Stimulated activated CD4-positive, alpha-beta T cell treated with anti-CD3 and anti-CD28 coated beads, Interleukin-4, amount 100 ng/mL, for 48 hours (primary cell): ENCODE measurements at places on chromosomes 16 and 17.

DNA sequence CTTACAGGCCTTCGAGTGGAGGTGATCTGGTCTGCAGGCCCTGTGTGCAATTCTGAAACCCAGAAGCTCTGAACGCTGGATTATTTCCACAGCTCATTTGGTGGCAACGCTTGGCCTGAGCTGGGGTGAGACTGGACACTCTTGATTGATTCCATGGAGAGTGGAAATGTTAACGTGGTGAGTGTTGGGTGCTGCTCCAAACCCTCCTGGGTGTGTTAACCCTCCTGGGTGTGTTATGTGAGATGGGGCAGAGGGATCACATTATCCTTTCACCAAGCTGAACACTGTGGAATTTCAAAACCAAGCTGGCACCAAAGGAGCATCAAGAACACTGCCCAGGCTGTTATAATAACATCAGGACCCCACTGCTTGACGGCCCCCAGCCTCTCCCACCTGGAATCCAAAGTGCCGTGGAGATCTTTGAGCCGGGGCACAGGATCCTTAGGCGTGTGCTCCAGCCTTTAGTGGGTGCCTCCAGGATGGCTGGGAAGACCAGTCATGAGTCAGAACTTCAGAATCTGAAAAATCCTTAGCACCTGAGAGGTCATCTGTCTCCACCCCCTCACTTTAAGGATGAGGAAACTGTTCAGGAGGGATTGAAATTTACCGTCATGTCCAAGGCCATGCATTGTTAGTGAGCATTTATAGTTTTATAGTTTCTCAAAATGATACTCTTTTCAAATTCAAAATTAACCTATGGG is 75.0 kb downstream of the RPTOR start:
- no peak for DNase-seq

GRCh38 chr16:28210264-28210663 is 1.5 kb downstream of the XPO6 start:
- no peak for DNase-seq

DNA sequence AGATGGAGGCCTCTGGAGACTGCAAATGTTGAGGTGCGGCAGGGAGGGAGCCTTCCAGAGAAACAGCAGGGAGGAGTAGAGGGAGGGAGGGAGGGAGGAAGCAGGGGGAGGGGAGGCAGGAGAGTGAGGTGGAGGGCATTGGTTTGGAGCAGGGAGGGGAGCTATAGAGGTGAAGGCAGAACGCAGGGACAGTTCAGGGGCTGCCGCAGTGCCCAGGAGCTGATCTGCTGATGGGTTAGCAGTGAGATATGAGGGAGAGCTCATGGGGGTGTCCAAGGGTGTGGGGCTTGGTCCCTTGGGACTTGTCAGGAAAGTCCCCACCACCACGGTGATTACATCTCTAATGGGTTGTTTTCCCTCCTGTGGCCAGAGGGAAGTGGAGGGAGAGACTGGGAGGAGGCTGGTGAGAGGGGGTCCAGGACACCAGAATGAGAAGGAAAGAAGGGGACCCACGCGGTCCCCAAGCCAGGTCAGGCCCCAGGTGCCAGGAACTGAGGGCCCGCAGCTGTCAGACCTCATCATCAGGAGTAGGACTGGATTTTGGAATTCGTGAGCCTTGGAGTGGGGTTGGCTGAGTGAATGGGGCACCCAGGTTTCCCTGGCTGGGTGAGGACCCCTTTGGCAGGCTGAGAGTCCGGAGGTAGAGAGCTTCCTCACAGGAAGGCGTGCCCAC is 11.2 kb downstream of the CA4 start:
- DNase-seq, result no peak

DNA sequence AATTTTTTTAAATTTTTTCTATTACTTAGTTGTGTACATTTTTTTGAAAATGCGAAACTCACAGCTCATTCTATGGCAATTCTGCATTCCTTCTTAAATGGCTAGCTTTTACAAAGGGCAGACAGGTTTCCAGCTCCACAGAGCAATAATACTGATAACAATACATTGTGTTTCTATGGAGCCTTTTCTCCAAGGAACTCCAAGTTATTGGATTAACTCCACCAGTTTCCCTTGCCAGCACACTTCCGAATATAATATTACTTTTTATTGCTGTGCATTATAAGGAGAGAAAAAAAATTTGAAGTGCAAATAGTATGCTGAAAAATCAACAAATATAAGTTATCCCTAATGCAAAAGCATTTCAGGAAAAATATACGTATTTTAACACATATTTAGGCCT is 127.5 kb upstream of the PSMD7 start:
- no peak for DNase-seq

DNA sequence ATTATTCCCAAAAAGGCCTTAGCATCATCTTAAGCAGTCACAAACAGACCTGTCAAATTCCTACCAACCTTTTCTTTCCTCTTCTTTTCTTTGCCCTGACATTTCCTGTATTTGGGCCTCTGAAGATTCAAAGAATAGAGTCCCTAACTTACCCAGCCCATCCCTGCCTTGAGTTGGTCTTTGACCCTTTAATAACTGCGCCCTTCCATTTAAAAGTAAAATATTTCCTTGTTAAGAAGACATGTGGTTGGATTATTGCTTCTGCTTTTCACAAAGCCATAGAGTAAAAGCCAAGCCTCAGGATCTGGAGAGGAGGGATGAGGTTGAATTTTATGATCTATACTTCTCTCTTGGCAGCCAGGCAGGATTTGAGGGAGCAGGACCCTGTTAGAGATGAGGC is 13.2 kb upstream of the CCL23 start:
- no peak for DNase-seq

- no peak for DNase-seq
Measured at GRCh38 chr16:68332411-68333121, 21.7 kb downstream of the PRMT7 start.

DNA sequence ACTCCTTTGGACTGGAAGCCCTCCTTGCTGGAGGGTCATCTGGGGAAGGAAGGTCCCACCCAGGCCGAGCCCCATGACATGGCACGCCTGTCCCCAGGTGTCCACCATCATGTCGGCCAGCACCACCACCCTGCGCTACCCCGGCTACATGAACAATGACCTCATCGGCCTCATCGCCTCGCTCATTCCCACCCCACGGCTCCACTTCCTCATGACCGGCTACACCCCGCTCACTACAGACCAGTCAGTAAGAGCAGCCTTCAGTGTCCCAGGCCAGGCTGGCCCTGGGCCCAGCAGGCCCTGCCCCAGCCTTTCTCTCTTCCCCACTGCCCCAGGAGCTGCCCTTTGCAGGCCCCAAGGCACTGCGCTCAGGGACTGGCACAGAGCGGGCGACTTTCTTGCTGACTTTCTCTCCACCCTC is 6.5 kb downstream of the TUBG2 start:
- DNase-seq, result no peak

GRCh38 chr17:47894498-47895346 is 1.3 kb upstream of the SP2 start:
- DNase-seq, result no peak

GRCh38 chr16:57348327-57348726 is 10.3 kb upstream of the CCL22 start:
- no peak for DNase-seq

- no peak for DNase-seq
Measured at GRCh38 chr17:59870482-59870881, 22.3 kb downstream of the TUBD1 start.

GRCh38 chr16:50460538-50461399 is 87.4 kb upstream of the NKD1 start:
- DNase-seq, result no peak
